ENCODE measurements at places on chromosomes 1 and 21. TPM values are rescaled to one million over a fixed set of nuclear protein-coding genes. Genes with fewer than 3 reads are reported as not detected.
A peak's percentile ranks its signal among the peaks of the same experiment; 100 is the strongest.

DNA sequence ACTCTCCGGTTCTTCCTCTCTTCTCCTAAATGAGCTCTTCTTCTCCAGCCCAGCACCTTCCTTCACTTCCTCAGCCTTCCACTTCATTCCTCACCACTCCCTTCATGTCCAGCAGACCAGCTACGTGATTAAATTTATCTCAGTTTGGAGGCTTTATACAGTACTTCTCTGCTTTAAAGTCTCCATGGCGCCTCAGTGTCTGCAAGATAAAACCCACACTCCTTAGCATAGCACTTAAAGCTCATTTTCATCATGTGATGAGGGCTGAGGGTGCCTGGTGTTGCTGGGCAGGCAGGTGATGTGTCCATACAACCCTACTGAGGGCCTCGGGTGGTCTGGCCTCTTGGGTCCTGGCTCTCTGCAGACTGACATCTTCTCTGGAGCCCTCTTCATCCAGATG lies 7.7 kb downstream of the SLC5A9 start:
- DNase-seq, result no peak

DNA sequence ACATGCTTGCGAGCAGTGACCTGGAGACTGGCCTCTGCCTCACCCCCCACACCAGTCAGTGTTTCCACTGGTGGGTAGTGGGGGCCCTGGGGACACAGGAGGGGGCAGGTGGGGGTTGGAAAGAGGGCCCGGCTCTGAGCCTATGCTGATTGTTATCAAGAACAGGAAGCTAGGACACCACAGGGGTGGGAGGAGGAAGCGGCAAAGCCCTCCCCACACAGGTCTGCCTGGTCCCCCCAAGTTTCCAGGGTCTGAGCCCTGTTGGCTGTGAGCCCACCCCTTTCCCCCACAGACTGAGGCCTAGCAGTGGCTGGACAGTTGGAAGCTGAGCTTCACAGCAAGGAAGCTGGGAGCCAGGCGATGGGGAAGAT lies 1.6 kb upstream of the PTPN7 start:
- DNase-seq, result no peak

The DMBX1 gene
- total RNA-seq, result not detected

DNA sequence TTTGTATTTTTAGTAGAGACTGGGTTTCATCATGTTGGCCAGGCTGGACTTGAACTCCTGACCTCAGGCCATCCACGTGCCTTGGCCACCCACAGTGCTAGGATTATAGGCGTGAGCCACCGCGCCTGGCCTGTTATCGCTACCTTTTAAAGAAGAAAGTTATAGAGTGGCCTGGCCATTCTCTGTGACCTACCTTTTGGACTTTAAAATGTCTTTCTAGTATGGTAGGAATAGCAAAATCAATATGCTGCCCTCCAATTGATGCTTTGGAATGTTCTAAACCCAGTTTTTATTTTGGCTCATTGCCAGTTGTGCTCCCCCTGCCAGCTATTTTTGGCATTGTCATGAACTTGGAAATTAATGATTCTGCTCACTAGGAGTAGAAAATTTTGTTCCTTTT lies 19.9 kb downstream of the HIPK1 start:
- DNase-seq, result no peak

The THEM5 gene
- total RNA-seq, result not detected

DNA sequence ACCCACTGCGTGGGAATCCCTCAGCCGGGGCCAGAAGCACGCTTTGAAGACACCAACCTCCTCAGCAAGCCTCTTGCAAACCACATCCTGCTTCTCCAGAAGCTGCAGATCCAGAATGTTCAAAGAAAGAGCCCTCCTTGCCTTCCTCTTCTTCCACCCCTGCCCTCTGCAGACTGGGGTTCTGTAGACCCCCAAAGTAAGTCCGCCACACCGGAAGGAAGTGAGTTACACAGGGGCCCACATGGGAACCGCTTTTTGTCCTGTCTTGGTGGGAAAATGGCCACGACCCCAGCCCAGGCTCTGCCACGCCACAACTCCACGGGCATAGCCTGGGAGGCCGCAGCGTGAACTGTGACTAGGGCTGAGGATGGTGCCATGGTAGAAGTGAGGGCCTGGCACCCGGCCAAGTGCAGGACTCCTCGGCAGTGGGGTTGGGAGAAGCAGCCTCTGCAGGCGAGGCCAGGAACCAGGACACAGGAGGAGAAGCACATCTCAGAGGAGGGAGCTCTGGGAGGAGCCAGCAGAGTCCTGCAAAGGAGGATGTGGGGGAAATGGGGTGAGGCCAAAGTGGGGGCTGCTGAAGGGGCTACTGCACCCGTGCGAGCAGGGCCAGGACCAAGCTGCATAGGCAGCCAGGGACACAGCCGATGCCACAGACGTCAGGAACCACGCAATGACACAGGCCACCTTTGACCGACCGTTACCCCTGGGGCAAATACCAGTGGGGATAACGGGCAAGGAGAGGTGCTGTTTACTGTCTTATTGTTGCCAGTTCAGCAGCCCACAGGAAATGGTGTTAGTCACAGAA lies 30.9 kb downstream of the PDE9A start:
- peak; percentile 40 for DNase-seq

All from MCF 10A (cell line).